Substantia nigra (tissue), 51 donors: ENCODE measurements at places on chromosomes 3 and 15.

DNA sequence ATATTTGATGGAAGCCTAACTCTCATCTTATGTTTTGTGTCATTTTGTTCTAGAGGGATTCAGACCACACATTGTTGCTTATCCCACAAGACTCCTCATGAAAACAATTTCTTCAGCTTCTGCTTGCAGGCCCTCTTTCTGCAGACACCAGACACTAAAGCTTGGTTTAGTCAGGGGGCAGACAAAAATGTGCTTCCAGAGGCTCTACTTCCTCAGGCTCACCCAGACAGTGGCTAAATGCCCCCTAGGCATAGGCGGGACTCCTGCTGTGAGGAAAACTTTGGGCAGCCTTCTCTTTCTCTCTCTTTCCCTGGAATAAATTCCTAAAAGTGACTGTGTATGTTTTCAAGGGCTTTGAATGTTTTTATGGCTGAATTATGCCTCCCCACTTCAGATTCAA is 435.4 kb upstream of the ATP11B start:
- no peak for DNase-seq

- DNase-seq = no peak
Measured at GRCh38 chr15:100190675-100191074, 151.1 kb downstream of the ADAMTS17 start.

DNA sequence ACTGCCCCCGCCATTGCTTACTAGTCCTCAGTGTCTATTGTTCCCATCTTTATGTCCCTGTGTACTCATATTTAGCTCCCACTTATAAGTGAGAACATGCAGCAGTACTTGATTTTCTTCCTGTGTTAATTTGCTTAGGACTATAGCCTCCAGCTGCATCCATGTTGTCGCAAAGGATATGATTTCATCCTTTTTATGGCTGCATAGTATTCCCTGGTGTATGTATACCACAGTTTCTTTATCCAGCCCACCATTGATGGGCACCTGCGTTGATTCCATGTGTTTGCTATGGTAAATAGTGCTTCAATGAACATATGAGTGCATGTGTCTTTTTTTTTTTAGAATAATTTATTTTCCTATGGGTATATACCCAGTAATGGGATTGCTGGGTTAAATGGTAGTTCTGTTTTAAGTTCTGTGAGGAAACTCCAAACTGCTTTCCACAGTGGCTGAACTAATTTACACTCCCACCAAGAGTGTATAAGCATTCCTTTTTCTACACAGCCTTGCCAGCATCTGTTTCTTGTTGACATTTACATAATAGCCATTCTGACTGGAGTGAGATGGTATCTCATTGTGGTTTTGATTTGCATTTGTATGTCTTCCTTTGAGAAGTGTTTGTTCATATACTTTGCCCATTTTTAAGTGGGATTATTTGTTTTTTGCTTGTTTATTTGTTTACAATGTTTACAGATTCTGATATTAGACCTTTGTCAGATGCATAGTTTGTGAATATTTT is 53.7 kb downstream of the GALK2 start:
- no peak for DNase-seq

DNA sequence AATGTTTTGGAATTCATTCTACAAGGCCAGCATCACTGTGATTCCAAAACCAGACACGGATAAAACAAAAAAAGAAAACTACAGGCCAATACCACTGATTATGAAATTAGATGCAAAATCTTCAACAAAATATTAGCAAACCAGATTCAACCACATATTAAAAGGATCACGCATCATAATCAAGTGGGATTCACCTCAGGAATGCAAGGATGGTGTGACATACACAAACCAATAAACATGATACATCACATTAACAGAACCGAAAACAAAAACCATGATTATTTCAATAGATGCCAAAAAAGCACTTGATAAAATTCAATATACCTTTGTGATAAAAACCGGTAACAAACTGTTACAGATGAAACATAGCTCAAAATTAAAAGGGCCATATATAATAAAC is 48.9 kb downstream of the DLG1 start:
- DNase-seq = no peak

GRCh38 chr3:46991406-46992165 is 12.1 kb downstream of the NBEAL2 start:
- DNase-seq = no peak

DNA sequence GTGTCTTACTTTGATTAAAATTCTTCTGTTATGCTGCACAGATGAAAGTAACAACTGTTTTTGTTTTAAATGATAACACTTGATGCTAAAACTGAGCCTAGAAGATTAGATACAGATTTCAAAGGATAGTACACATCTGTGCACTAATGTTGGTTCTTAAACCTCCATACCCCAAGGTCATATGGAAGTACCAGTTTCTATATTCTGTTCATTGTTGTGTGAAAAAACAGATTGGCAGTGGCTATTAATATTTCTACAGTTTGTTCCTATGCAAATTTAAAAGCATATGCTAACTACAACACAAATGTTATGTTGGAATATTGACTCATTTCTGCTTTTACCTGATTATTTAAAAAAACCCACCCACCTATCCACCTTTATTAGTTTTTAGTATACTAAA is 32.0 kb upstream of the GBE1 start:
- no peak for DNase-seq

DNA sequence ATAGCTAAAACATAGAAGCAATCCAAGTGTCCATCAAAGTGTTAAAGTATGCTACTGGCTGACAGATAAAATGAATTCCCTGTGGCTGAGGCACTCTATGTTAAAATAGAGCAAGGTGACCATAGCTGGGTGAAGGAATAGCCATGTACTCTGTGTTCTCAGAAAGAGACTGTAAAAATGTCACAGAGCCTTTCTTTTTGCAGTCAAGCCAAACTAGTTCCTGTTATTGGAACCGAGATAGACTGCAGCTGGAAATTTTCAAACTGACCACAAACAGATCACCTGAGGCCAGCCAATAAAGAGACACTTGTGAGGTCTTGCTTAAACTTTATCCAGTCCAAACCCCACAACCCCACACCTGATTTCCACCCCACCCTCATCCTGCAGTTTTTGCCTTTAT is 422.8 kb upstream of the NAALADL2 start:
- DNase-seq = no peak

DNA sequence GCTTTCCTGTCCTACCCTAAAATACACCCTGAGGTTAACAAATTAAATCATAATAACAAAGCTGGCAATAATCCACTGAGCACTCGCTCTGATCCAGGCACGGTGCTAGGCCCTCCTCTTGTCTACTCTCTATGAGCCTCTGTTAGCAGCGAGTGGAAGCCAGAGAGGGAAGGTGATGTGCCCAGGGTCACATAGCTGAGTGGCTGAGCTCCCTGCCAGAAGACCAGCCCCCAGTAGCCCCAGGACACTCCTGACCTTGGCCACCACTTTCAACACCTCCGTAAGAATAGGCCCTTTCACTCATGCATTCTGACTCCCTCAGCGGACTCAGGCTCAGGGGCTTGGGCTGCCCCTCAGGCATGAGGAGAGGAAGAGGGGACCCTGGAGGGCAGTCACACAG is 9.5 kb upstream of the PRKCD start:
- no peak for DNase-seq

- DNase-seq = no peak
Measured at GRCh38 chr3:8869613-8870012, 93.7 kb downstream of the RAD18 start.

- no peak for DNase-seq
Measured at GRCh38 chr15:63509955-63510940, 5.9 kb downstream of the USP3 start.

- DNase-seq = no peak
Measured at GRCh38 chr15:33699691-33700447, 268.4 kb upstream of the CHRM5 start.

GRCh38 chr3:60585918-60586317 is 665.3 kb downstream of the FHIT start:
- no peak for DNase-seq

GRCh38 chr15:82186719-82187406 is 75.7 kb downstream of the EFL1 start:
- no peak for DNase-seq

DNA sequence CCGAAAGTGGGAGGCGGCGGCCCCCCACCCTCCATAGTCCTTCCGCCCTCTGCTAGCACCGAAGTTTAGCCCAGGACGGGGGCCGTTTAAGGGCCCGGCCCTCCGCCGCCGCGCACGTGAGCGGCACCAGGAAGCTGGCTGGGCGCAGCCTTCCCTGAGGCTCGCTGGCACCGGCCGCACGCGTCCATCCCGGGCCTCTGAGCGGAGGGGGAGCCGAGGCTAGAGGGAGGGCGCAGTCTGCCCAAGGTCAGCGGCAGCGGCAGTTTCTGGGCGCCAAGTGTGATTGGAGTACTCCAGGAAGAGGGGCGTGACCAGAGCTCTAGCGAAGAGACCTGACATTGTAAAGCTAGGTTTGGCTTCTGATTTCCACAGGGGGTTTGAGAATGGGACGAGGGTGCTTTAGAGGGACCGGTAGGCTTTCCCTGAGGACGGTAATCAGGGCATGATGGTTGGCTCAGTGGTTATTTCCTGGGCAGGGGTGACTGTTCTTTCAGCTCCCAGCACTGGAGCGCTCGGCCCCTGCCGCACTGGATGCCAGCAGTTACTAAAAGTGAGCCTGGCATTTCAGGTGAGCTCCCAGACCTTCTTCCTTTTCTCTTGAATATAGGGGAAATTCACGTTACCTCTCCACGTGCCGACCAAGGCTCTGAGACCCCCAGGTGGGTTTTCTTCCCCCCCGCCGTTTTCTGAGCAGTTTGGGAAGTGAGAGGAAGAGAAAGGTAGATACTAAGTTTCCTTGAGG is 853 bp downstream of the TEX264 start:
- DNase-seq = no peak

DNA sequence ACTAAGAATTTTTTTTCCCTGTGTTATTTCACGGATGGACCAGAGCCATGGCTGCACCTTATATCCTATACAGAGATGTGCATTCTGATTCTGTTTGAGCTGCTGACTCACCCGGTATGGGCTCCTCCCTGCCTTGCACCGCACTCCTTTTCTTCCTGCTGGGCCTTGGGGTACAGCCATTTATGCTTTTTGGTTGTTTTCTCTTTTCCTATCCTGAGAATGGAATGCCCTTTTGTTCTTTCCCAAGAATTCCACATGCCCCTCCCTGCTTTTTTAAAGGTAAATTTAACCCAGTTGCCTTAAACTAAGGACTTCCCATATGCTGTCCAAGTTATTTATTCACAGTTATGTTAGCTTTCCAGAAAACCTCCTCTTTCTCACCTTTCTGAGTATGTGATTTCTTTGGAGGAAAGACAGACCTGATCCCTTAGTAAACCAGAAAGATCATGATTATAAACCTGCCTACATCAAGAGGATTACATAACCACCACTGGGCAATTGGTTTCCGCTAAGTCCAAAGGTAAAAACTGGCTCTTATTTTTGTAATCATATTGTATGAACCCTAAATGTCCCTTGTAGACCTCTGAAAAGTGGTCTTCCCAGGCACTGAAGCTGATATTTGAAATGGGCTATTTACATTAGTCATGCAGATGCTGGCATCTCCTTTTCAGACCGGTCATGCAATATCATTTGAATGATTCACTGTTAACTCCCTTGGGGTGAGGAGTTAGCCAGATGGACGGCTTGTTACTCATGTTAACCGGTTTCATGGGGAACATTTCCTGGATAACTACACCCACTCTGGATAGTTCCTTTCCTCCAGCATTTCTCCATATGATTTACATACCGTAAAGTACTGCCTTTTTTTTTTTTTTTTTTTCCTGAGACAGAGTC is 45.5 kb downstream of the TMOD3 start:
- no peak for DNase-seq

DNA sequence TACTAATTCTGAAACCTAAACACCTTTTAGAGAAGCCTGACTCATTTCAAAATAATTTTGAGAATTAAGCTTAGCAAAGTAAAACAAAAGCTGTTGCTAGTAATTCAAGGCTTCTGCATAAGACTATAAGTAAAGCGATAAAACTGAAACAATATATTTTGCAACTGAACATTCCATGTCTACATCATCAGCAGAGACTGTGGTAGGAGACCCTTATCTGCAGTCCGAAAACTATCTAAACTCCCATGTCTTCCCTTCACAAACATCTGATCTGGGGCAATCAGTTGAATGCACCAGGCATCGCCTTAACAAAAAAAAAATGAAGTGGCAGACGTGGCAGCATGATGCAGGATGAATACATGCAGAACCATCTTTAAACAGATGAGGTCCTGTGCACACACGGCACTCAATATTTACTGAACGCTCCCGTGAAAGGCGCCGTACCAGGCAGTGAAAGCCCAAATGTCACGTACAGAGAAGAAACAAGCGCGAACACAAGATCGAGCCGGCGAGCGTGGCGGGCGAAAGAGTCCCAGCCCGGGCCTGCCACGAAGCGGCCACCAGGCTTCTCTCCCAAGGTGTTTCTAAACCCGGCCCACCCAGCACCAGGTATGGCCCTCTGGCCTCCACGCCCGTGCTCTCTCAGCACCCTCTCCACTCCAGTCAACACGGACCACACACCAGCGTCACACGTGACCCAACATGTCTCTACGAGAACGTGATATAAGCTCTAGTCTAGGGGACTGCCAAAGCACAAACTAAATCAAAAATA is 63.0 kb downstream of the CHSY1 start:
- DNase-seq = no peak

GRCh38 chr3:178001670-178002101 is 534.5 kb upstream of the KCNMB2 start:
- DNase-seq = no peak

DNA sequence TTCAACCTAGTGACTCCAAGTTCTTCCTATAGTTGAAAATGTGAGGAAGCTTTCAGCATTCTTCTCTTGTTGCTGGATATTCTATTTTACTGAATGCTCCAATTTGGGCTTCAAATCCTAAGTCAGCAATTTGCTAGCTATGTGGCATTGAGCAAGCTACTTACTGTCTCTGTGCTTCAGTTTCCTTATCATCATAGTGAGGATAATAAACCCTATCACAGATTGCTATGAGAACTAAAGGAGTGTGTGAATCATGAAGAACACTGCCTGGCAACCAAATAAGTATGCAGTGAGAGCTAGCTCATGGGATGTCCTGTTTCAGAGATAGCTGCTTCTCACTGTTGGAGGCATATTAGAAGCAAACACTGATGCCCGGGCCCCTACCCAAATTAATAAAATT is 163.8 kb upstream of the CDIN1 start:
- no peak for DNase-seq

DNA sequence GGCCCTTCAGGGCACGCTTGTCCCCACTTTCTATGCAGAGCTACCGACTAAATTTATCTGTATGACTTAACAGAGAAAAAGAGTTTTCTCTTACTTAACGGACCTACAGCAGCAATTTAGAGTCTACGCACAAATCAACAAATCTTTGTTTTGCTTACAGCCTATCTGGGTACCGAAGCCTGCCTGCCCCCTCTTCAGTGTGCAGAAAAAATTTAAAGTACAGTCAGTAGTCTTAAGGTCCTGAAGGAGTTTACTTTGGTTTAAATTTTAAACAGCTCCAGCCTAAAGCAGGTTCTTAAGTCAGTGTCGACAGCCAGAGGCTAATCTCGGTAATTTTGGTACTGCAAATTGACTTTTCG is 570 bp downstream of the SACM1L start:
- DNase-seq = no peak

DNA sequence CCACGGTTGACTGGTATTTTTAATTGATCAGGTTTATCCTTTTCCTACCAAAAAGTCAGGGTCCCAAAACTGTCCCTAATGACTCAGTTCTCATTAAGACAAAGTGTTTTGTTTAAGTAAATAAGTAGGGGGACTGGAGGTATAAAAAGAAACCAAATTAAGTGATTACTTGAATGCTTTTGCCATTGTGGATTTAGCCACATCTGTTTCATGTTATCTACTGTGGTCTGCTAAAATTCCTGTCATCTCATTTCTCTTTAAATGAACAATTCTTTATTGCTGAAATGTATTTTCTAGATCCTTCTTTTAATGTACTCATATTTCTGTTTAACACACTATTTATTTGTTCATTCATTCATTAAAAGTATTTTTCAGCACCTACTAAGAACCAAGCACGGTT is 625.9 kb upstream of the ADAMTS9 start:
- no peak for DNase-seq

GRCh38 chr3:64489361-64490044 is 198.3 kb downstream of the ADAMTS9 start:
- peak; percentile 4 for DNase-seq
